ENCODE measurements at places on chromosomes 1 and 21.

DNA sequence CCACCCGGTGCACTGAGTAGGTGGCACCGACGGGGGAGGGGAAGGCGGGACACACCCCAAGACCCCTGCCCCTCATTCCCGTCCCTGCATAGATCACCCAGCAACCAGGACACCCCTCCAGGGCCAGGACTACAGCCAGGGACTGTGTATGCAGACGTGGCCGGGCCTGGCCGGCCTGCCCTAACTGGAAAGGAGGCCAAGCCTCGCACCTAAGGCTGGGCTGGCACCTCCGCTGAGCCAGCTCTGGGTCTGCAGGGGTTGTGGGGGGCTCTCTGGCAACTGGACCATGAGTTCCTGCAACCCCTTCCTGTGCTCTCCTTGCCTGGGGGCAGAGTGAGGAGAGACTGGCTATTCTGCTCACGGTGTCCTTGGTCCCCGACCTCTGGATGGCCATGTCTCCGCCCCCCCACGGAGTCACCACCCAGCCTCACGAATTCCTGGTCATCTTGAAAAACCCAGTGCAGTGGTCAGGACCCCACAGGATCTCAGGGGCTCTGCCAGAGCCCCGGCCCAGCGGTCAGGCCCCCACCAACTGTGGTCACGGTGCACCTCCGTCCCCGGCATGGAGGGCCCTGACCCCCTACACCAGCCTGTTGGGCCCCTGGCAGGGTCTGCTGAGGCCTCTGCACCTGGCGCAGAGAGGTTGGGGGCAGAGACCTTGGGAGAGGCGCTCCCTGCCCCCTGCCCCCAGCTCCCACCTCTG lies 1.1 kb upstream of the FNDC10 start:
- DNase-seq: no peak

- no peak for DNase-seq
These were observed 7.6 kb downstream of the FMN2 start for GRCh38 chr1:240099329-240099728.

DNA sequence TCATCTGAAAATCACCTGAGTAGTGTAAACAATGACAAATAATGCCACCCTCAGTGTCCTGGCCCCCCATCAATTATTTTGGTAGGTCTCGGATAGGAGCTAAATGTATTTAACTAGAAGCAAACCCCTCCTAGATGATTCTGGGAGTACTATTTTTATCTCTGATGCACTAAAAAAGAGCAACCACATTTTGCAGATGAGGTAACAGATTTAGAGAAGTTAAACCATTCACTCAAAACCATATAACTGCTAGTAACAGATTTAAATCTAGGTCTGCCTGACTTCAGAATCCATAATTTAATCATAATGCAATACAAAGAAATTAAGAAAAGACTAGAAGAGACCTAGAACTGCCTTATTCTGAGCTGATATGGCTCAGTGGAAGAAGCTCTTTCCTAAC lies 17.3 kb upstream of the PTCH2 start:
- DNase-seq: no peak

- no peak for DNase-seq
These were observed 18.6 kb upstream of the TMEM52 start for GRCh38 chr1:1937549-1938275.

GRCh38 chr1:230215031-230215430 lies 148.0 kb downstream of the GALNT2 start:
- no peak for DNase-seq
